ENCODE measurements at places on chromosomes 5 and 9.

DNA sequence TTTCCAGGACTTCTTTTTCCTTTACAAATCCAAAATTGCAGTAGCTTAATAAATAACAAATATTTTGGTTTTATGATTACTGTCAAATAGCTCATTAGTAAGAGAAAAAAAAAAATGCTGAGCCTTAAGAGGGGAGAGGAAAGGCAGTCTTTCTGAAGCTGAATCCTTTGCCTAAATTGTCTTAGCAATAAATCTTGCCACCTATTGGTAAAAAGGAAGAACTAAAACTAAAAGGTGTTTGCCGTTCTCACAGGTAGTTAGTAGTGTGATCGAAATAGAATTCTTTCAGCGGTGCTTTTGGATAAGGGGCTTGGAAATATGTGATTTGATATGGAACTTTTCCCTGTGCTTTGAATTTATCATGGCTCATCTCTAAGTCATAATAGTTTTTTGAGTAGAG, 31.2 kb downstream of the PIK3R1 start:
- no peak for DNase-seq

DNA sequence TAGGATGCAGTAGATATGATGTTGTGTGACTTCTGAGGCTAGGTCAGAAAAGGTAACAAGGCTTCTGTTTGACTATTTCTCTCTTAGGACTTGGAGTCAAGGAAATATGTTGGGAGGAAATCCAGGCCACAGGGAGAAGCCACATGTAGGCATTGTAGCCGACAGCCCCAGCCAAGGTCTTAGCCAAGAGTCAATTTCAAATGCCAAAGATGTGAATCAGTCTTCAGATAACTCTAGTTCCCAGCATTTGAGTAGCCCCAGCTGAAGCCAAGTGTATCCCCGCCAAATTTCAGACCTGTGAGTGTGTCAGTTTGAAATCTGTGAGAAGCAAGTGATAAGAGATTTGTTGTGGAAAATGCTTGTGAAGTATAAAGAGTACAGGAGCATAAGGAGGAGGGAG, 38.1 kb upstream of the ISL1 start:
- no peak for DNase-seq

DNA sequence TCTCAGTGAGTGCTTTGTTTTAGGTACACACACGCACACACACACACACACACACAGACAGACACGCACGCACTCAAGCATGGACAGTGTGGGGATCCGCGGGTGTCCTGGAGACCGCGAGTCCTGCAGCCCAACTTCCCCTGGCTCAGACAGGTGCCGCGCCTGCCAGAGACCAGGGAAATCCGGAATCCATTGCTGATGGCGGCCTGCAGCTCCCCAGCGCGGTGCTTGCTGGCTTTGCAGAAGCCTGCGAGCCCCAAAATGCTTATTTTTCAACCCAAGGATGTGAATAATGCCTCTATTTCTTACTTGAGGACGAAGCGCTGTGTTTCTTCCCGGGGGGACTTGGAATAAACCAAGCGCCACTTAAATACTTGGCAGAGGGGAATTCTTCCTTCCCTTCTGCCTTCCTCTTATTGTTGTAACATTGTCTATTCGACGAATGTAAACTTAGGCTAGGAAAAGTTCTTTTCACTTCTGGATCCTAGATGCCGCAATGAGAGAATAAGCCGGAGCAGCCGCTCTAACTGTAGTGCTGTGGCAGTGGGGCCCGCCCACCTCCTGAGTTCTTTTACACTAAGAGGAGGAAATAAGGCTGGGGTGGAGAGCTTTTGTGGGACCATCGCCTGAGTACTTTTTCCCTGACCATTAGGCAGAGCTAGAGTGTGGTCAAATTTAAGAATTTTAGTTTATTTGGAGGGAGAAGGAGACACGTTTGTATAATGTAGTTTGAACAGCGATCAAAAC, 802 bp downstream of the ITGA2 start:
- no peak for DNase-seq

GRCh38 chr5:113059232-113060040, 82.8 kb downstream of the DCP2 start:
- no peak for DNase-seq

GRCh38 chr9:78899006-78899405, 602.1 kb downstream of the PSAT1 start:
- DNase-seq = no peak
